ENCODE measurements at places on chromosomes 5 and 9.
A peak's percentile ranks its signal among the peaks of the same experiment; 100 is the strongest.

- DNase-seq: no peak
Observed at GRCh38 chr5:15510092-15510491, 10.1 kb downstream of the FBXL7 start.

- peak; percentile 81 for DNase-seq
Observed at GRCh38 chr5:1799602-1800471, at the start of gene MRPL36. TSS of gene MRPL36 (minus strand) at chr5:1799837. CDS start at chr5:1798935, 902 bp downstream.

- DNase-seq: peak; percentile 72
Observed at GRCh38 chr5:125412561-125413495, 666.4 kb upstream of the ZNF608 start.

- no peak for DNase-seq
Observed at GRCh38 chr5:159440968-159441367, 110.7 kb upstream of the IL12B start.

- no peak for DNase-seq
Observed at GRCh38 chr5:144275329-144275728, 104.7 kb downstream of the KCTD16 start.

DNA sequence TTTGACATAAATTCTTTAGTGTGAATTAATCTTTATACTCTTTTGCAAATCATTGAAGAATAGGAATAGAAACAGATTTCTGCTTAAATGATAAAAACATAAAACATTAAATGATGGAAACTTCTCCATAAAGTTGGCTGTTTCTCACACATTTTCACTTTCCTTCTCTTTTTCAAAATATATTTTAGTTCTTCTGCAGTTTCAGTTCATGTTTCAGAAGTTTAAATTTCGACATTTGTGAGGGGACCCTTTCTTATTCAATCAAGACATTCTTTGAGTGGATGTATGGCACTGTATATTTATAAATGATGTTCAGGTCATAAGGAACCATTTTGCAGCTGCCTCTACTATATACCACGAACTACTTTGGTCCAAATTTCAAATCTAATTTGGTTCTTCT lies 34.6 kb downstream of the TNFAIP8 start:
- DNase-seq: no peak

DNA sequence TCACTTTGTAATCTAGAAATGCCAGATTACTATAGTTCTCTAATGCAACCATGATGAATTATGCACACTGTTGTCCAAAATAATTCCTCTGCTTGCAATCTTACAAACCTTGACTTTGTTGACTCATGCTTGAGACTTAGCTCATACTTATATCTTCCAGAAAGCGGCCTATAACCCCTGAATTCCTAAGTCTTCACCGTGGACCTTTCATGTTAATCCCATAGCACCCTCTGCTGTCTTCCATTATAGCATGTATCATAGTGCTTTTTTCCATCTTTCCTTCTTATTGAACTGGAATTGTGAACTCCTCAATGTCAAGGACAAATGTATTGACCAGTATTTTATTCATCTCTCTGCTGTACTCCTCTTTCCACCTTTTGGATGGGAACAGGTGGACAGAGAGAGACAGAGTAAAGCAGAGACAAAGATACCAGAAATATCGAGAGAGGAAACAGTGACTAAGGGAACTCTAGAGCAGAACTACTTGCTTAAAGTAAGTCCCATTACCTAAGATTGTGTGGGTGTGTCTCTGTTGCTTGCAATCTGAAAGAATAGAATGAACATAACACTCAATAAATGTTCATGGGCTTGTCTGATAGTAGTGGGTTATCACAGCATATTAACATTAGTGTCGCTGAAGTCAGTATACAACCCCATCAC lies 110.0 kb downstream of the LURAP1L start:
- DNase-seq: no peak

All from NT2/D1 (cell line).